ENCODE measurements at places on chromosomes 6 and 20. TPM values are rescaled to one million over a fixed set of nuclear protein-coding genes. Genes with fewer than 3 reads are reported as not detected.

- no peak for DNase-seq
These were observed 104.9 kb downstream of the SNX5 start for GRCh38 chr20:17863577-17864292.

GRCh38 chr20:3731944-3732326 lies 550 bp upstream of the HSPA12B start:
- no peak for DNase-seq

DNA sequence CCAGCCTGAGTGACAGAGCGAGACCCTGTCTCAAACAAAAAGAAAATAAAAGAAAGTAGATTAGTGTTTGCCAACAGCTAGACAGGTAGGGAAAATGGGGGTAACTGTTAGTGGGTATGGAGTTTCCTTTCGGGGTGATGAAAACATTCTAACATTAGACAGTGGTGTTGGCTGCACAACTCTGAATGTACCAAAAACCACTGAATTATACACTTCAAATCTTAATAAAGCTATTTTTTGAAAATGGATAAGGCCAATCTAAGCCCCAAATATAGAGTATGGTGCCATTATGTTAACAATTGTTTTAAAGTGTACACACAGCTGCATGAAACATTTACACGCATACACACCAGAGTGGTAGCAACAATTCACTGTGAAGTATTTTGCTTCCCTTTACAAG lies 57.0 kb downstream of the BMP7 start:
- DNase-seq: no peak

DNA sequence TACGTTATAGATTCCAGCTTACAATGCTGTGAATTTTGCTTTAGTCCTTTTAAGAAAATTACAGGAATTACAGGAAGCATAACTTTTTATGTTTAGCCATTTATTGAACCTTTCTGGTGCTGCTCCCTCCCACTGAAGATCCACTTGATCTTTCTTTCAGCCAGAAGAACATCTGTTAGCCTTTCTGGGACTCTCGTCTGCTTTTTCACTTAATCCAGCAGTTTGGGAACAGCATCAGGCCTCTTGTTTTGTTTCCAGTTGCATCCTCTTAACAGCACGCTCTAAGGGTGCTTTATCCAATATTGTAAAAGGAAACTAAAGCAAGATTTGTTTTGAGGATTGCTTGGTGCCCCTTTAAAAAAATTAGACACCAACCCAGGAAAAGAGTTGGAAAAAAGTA lies 10.3 kb upstream of the CYP24A1 start:
- no peak for DNase-seq

The TMC2 gene
- 0.35 TPM for polyA plus RNA-seq

The RBBP8NL gene
- 2.7 TPM for polyA plus RNA-seq

The VGLL2 gene
- polyA plus RNA-seq: 4.0 TPM

- no peak for DNase-seq
These were observed 304.9 kb upstream of the RNF24 start for GRCh38 chr20:4320291-4320690.

The PTCRA gene
- 0.45 TPM for polyA plus RNA-seq

DNA sequence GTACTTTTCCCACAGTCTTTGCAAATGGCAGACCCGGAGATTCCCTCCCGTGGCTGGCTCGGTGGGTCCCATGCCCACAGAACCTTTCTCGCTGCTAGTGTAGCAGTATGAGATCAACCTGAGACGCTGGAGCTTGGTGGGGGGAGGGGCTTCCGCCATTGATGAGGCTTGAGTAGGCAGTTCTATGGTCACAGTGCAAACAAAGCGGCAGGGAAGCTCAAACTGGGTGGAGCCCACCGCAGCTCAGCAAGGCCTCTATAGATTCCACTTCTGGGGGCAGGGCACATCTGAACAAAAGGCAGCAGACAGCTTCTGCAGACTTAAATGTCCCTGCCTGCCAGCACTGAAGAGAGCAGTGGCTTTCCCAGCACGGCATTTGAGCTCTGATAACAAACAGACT lies 186.0 kb upstream of the KCNK16 start:
- DNase-seq: no peak

GRCh38 chr20:17314264-17314663 lies 87.4 kb downstream of the PCSK2 start:
- no peak for DNase-seq

- no peak for DNase-seq
These were observed 83.1 kb downstream of the THBS2 start for GRCh38 chr6:169170583-169170955.

- DNase-seq: no peak
These were observed 327.2 kb downstream of the BCKDHB start for GRCh38 chr6:80433673-80434025.

DNA sequence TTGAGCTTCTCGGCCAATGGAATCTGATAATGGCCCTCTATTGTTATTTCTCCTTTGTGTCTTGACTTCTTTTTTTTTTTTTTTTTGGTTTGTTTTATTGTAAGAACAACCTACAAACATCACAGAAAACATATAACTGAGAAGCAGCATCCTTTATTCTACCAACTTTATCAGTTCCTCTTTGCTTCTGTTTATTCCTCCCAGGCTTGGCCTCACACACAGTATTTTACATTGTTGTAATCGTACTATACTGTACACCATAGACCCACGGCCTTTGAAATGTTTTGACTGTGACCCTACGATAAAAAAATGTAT lies 558 bp upstream of the CCDC167 start:
- no peak for DNase-seq

DNA sequence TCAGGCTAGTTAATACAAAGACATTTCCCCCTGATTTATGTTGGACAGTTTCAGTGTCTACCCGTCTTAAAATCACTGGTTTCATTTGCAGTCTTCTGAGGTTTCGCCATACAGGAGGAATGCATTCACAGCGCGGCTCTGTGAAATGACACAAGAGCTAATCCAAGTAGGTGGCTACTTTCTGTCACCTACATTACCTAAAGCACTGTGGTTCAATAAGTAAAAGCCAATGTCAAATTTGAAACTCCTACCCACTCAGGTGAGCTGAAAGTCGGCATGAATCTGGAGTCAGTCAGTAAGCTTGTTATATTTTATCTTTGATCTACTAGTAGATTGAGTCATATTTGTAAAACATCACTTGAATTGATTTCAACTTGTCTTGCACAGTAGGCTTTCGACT lies 370.8 kb downstream of the LAMA2 start:
- DNase-seq: no peak

The OPN5 gene
- 0.09 TPM for polyA plus RNA-seq

DNA sequence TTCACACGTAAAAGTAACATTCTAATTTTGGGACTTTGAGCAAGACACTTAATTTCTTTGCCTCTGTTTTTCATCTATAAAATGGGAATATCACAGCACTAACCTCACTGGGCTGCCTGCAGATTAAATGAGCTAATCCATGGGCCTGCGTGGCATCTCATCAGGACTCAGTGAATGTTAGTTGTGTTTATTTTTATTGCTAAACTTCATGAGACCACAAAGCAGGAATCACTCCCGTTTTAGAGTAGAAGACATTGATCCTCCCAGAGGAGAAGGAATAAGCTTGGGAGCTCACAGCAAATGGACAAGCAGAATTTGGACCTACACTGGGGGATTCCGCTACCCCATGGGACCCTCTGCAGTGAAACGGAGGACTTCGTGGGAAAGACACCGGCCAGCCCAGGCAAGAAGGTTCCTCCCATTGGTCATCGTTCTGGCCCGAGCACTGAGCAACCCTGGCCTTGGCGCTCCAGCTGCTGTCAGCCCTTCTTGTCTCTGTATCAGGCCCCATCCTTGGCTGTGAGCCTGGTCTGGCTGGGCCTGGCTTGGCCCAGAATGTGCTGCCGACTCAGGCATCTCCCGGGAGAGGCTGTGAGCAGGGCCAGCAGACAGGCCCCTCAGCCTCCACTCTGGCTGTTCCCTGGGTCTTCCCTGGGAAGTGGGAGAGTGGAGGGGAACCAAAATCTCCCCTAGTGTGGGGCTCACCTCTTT lies 79.8 kb downstream of the NFATC2 start:
- peak; percentile 85 for DNase-seq

The CNBD2 gene
- polyA plus RNA-seq: 0.59 TPM

DNA sequence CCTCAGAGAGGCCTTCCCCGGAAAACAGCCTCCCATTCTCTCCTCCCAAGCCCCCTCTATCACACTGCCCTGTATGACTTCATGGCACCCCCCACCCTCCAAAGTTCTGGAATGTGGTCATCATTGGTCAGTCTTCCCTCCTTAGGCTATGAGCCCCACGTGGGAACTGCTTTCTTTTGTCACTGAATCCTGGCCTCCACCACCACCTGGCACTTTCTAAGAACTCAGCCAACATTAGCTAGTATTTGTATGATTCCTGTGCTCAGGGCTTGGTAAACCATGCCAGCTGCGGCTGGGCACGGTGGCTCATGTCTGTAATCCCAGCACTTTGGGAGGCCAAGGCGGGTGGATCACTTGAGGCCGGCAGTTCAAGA lies 8.4 kb upstream of the E2F1 start:
- no peak for DNase-seq

The GNMT gene
- 1.3 TPM for polyA plus RNA-seq

- no peak for DNase-seq
These were observed 83.8 kb downstream of the FOXF2 start for GRCh38 chr6:1473166-1473565.

The CALHM6 gene
- 8.0 TPM for polyA plus RNA-seq

GRCh38 chr6:22737331-22737730 lies 168.0 kb downstream of the HDGFL1 start:
- DNase-seq: peak; percentile 69

GRCh38 chr6:3898265-3898994 lies 49.3 kb downstream of the FAM50B start:
- DNase-seq: no peak

GRCh38 chr6:109579361-109579760 lies 96.3 kb upstream of the ZBTB24 start:
- no peak for DNase-seq

The TCP11 gene
- 1.3 TPM for polyA plus RNA-seq

GRCh38 chr6:131694832-131695426 lies 6.3 kb downstream of the OR2A4 start:
- DNase-seq: peak; percentile 20

DNA sequence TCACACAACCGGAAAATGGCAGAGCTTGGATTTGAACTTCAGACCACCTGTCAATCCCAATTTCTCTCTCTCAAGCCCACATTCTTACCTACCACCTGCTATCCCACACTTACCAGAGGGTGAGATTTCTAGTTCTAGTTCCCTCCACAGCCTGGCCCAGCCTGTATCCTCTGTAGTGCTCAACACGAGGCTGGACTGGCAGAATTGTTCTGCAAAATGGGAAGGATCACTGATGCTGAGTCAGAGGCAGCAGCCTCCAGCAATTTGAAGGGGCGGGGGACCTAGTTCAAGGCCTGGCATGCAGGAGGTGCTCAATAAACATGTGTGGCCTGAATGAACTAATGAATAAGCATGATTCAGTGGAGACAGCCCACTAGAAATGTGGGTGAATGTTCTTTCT lies 53.6 kb upstream of the TTPAL start:
- DNase-seq: no peak

DNA sequence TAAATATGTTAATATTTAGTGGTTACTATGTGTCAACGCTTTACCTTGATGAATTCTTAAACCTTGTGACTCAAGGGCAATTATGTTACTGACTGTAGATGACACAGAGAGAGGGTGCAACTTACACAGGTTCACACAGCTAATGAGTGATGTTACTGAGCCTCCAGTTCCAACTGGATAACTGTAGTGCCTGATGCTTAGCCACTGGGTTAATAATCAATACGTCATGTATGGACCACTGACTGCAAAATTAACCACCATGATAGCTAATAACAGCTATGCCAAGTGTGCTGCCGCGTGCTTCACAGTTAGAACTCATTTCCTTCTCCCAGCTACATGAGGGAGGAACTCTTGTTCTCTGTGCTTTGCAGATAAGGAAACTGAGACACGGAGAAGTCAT lies 45.4 kb downstream of the SIRPA start:
- DNase-seq: no peak

The RALGAPB gene
- 27.0 TPM for polyA plus RNA-seq

GRCh38 chr20:51172558-51173428 lies 149.9 kb upstream of the KCNG1 start:
- DNase-seq: no peak

The ZSWIM1 gene
- polyA plus RNA-seq: 14.6 TPM
